Fibroblast of skin of scalp (primary cell): ENCODE measurements at places on chromosomes 1 and 21.
A peak's percentile ranks its signal among the peaks of the same experiment; 100 is the strongest.

GRCh38 chr1:64933296-64934070 lies 32.9 kb downstream of the JAK1 start:
- peak; percentile 96 for DNase-seq

- DNase-seq: no peak
Measured at GRCh38 chr1:59653968-59654367, 160.8 kb upstream of the HOOK1 start.

DNA sequence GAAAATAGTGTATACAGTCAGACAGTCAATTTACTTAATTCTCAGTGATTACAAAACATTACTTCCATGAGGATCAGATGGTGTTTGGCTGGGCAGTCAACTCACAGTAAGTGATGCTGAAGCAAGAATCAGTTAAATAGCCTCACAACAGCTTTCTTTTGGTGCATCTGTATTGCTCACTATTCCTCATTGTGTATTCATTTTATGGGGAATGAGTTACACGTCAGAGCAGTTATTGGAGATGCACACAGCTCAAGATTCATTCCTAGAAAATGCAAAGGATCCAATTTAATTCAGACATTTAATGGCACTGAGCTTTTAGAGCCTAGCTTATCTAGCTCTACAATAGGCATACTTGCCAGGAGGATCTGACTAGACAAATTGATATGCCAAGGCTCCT lies 150.6 kb downstream of the HS2ST1 start:
- no peak for DNase-seq

- DNase-seq: no peak
Measured at GRCh38 chr21:42109873-42110525, 38.9 kb downstream of the UMODL1 start.

DNA sequence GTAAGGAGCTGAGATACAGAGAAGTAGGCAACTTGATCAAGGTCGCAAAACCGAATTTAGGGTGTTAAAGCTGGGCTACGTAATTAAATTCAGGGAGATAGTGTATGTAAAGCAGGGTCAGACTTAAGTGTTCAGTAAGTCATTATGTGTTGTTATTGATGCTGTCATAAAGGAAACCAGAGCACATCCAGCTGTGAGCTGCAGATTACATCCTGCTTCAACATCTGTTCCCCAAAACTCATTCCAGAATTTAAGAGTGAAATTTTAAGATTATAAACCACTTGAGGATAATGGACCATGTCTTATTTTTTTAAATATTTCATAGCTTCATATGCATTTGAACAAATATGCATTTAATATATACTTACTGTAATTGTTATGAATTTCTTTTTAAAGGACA lies 49.7 kb downstream of the IVNS1ABP start:
- no peak for DNase-seq

GRCh38 chr1:43639976-43640794 lies 9.8 kb upstream of the KDM4A start:
- DNase-seq: no peak

DNA sequence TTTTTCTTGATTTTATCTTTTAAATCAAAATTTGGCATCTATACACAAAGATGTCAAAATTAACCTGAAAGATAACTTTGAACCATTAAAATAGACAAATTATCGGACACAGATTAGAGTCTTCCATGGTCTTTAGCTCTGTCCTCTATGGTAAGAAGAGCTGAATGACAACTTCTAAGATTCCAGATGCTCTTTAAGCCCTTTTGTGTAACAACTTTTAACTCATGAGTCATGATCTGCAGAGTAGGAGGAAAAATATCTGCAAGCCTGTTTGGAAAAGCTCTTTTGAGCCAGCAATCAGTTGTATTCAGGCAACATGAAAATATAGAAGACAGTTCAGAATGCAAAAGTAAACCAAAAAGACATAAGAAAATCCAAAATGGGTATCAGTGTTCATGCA lies 37.8 kb downstream of the TTC13 start:
- DNase-seq: peak; percentile 42

DNA sequence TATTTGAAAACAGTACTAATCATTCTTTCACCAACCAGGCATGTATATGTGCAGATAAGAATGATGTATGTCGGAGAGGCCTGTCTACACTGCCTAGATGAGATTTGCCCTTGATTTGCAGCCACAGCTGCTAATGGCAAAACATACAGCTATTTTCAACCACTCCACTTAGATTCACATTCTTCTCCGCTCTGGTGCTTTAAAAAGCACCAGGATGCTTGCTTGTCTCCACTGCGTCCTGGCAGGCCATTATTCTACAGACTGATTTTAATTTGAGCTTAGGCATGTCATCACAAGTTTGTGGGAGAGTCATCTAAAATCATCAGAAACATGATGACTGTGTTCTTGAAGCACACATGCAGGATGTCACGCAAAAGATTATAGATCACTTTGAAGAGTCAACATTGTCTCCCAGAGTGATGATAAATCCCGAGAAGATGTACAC lies 119.0 kb upstream of the NRIP1 start:
- DNase-seq: no peak

DNA sequence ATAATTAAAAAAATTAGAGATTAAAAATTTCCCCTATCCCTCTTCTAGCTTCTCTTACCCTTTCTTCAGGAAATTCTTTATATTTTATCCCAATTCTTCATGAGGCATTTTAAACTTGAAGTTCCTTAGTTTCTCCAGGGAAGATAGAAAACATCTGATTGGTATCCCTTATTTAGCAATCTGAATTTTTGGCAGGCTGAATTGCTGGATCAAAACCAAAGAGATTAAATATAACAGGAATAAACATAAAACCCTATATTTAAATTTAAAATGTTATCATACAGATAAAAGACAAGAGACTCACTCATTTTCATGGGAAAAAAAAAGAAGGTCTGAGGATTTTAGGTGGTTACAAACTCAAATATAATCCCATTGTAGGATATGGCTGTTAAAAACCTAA lies 204.2 kb downstream of the CHRM3 start:
- no peak for DNase-seq

DNA sequence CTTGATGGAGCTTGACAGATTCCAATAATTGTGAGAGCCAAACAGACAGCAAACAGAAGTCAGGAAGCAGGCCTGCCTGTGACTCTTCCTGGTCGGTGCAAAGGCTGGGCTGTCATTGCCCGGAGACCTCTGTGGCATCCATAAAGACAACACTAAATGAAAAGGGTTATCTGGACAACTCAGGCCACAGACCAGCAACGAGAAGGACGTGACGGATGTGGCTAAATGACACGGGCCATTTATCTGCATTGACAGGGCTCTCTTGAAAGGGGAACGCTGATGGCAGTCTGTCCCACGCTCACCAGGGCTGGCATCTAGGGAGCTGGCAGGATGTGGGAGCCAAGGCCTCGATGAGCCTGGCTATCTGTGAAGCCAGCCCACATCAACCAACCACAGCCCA lies 35.0 kb downstream of the HMGB4 start:
- no peak for DNase-seq

- DNase-seq: no peak
Measured at GRCh38 chr1:21245688-21246229, 44.5 kb downstream of the ECE1 start.

DNA sequence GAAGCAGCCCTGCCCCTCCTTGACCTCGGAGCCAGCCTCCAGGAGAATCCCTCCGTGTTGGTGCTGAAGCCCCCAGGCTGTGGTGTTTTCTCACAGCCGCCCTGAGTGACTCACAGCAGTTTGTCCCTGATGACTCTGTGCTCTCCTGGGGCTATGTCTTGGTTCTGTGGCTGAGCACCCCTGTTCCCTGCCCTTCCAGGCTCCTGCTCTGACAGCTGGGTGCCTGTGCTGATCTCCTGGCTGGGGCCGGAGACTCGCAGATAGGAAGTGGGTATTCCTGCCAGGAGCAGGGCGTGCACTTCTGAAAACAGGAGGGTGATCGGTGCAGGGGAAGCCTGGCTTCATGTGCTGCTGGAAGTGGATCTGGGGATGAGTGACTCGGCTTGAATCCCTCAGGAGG lies 34.5 kb downstream of the POFUT2 start:
- DNase-seq: peak; percentile 37

DNA sequence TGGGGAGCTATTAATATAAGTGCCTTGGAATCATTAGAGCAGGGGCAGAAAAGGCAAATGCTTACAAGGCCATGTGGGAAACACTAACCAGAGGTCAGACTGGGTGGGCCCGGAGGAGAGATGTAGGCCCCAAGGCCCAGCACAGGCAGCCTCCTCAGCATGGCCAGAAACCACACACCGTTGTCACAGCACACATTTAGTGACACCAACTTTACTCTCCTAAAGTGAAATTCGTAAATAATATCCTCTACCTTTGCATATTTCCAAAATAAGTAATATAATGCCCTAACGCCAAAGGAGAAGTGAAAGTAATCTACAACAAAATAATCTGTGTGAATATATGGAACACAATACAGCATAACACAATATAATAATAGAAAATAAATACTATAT lies 62.6 kb downstream of the KIF21B start:
- no peak for DNase-seq

GRCh38 chr1:69475021-69475420 lies 92.7 kb upstream of the LRRC7 start:
- DNase-seq: no peak

- no peak for DNase-seq
Measured at GRCh38 chr1:230884646-230885045, 16.3 kb upstream of the C1orf198 start.

- peak; percentile 13 for DNase-seq
Measured at GRCh38 chr1:147171399-147172167, 687 bp downstream of the PRKAB2 start.

GRCh38 chr1:203057911-203058675 lies 27.7 kb downstream of the MYOG start:
- peak; percentile 76 for DNase-seq

- peak; percentile 39 for DNase-seq
Measured at GRCh38 chr1:56491441-56491840, 87.9 kb downstream of the PLPP3 start.

- DNase-seq: no peak
Measured at GRCh38 chr1:7219031-7219430, 433.8 kb downstream of the CAMTA1 start.

- DNase-seq: no peak
Measured at GRCh38 chr1:48903291-48903690, 126.6 kb upstream of the BEND5 start.

- no peak for DNase-seq
Measured at GRCh38 chr1:36320767-36321118, 2.7 kb downstream of the EVA1B start.

DNA sequence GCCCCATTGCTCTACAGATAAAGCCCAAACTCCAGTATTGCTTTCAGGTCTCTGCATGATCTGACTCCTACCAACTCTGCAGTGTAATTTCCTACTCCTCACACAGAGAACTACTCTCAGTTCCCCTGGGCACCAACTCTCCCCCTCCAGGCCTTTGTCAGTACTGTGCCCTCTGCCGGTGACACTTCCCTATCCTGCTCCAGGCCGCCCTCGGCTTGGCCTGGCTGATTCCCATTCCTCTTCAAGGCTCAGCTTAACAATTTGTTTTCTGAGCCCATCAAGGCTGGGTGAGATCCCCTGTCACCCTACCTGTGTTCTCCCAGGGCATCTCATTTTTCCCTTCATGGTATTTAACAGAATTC lies 2.6 kb downstream of the SLAMF8 start:
- no peak for DNase-seq

GRCh38 chr1:36533897-36534296 lies 51.2 kb upstream of the CSF3R start:
- DNase-seq: no peak

DNA sequence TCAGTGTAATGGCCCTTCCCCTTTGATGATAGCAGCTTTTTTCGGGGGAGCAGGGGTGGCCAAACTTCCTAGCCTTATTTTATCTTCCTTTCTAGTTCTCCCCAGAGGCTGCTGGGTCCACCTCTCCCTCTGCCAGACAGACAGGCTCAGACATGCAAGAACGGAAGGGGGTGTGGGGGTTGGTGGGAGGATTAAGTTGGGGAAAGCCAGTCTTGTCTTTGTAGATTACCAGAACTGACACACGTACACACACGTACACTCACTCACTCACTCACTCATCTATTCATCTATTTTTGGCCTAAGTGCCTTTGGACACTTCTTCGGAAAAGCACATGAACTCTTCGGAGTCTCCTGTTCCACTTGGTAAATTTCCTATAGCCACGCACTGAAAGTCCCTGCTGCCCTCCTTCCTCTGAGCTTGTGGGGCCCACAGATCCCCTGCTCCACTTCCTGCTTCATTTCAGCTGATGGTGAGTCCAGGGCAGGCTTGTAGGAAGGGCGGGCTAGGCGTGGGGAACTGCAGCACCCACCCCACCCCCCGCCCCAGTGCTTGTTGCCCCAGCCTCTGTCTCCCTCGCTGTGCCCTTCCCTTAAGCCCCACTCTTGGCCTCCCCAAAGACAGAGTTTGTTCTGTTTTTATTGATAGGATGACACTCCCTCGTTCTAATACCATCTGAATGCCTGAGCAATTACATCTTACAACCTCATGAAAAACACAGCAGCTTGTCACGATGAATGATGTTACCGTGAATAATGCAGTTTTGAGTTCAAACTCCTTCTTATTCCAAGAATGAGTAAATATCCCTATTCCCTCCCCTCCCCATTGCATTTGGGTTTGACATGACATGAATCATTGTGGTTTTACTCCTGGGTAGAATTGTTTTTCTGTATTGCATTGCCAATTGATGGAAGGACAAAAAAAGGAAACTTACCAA lies 60.7 kb upstream of the ATP5PO start:
- peak; percentile 99 for DNase-seq

GRCh38 chr1:224498574-224499170 lies 64.1 kb upstream of the WDR26 start:
- peak; percentile 50 for DNase-seq

DNA sequence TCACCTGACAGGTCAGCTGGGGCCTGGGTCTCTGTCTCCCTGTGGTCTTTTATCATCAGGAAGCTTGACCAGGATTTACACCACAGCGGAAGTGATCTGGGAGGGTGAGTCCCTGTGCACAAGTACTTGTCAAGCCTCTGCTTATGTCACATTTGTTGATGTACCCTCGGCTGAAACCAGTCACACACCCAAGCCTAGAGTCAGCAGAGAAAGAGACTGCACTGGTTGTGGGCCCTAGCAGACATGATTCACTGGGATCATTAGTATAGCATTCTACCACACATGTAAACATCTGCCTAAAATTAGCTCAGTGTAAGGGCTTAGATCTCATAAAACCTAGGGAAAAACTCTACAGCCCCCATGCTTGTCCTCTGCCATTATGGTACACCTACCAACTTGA lies 79.3 kb upstream of the LAMC2 start:
- DNase-seq: no peak

DNA sequence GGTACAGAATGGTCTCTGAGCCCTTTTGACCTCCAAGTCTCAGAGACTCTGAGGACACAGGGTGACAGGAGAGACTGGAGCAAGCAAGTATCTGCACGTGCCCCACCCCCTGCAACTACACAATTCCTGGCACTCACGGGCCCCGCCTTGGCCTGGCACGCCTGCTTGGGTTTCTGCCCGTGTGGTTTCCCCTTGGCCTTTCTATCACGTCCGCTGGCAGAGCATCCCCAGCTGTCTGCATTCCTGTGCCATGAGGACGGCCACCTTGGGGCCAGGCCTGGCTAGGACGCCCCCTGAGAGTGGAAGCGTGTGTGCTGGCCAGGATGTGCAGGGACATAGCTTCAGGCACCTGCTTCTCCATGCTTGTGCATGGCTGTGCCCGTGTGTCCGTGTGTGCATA lies 14.3 kb upstream of the EDN2 start:
- peak; percentile 62 for DNase-seq

- peak; percentile 60 for DNase-seq
Measured at GRCh38 chr21:43644609-43645008, 14.7 kb downstream of the HSF2BP start.

- no peak for DNase-seq
Measured at GRCh38 chr1:36118447-36119204, 6.4 kb downstream of the COL8A2 start.
